Smooth muscle cell of the brain vasculature (primary cell): ENCODE measurements at places on chromosomes 4 and X.

DNA sequence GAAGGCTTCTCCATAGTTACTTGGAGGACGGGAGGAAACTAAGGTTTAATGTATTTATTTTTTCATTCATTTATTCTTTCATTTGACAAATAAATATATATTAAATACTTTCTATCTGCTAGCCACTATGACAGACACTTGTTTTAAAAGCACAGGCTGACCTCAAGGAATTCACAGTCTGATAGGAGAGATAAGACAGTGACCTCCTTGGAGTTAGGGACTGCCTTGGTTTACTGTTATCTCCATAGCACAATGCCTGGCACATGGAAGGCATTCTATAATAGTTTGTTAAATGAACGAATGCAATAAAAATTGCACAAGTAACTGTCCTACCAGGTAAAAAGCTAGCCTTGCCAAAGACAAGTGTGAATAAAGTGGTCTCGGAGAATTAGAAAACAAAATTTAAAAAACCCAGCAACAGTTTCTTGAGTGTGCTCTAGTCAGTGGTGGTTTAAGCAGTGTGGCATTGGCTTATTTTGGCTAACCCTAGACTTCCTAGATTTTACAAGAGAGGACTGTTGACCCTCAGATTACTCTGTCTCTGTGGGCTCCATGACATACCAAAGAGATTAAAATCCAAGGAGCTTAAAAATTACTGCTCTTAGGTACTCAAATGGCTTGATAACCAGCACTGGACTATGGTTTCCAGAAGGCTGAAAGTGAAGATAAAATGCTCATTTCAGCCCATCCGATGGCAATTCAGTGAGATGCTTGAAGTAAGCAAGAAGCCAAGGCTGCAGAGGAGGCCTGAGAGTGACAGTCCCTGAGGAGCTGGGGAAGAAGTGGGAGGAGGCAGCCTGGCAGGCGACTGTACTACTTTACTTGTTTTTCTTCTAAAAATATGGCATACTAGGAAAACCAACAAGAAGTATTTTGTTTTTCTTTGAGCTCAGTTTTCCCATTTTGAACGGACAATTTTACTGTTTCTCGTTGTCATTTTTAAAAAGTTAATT is 9.6 kb downstream of the AFP start:
- DNase-seq, result no peak

DNA sequence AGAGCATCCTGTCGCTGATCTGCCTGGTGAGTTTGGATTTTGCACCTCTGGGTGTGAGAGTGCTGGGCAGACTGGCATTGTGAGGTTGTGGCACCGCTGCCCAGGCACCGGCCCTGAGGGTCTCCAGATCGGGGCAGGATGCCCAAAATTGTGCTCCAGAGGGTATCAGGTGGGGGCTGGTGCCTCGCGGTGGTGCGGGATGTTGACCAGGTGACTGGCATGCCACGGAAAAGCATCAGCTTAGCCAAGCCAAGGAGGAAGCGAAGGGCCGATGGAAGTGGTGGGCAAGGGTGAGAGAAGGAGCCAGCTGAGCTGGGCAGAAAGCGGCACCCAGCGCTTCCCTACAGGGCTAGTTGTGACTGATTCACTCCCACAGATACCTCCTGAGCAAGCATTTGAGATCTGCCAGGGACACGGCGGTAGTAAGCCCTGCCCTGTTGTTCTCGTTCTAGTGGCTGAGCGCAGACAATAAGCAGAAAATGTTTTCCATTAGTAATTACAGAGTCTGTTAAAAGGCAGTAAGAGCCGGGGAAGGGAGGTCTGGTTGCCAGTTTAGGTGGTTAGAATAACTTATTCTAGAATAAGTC is 809 bp downstream of the ZFP92 start:
- DNase-seq, result no peak

DNA sequence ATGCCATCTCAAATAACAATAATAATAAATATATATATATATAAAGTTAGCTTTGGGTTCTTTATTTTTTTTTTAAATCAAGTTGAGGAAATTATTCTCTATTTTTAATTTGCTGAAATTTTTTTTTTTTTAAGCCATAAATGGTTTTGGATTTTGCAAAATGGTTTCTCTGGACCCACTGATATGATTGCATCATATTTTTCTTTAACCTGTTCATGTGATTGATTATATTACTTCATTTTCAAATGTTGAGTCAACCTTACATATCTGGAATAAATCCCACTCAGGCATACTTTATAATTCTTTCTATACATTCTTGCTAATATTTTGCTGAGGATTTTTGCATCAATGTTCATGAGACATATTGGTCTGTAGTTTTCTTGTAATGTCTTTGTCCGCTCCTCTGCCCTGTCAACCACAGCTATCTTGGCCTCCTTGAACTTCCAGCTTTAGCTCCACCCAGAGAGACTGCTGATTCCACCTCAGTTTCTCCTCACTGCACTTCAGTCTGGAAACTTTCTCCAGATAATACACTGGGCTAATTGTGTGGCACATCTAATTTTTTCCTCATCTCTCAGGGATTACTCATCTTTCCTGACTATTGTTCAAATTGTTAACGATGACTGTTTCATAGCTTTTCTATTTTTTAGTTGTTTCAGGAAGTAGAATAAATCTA is 160.9 kb upstream of the GIMD1 start:
- DNase-seq, result no peak

- no peak for DNase-seq
Measured at GRCh38 chr4:47705326-47705981, 132.4 kb downstream of the CORIN start.

GRCh38 chr4:176780995-176781738 is 11.6 kb downstream of the VEGFC start:
- no peak for DNase-seq
